ENCODE measurements at places on chromosomes 5 and 9.

- DNase-seq: no peak
Observed at GRCh38 chr5:147400126-147400809, 109.6 kb downstream of the DPYSL3 start.

DNA sequence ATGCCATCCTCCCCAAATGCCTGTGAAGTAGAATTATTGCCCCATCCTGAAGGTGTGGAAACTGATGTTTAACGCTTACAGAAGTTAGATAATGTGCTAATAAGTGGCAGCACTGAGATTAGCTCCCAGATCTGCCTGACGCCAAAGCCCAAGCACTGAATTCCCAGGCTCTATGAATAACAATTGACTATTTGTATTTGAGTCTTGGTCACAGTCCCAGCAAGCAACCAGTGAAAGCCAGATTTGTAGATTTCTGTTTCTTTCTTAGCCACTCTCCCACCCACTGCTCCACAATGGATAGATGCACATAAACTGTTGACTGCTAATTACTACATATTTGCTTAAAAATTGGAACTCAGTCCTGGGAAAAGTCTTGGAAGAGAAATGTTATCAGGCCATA is 34.4 kb downstream of the FAM240B start:
- DNase-seq: no peak

- no peak for DNase-seq
Observed at GRCh38 chr9:112119225-112120029, 55.7 kb downstream of the SUSD1 start.

DNA sequence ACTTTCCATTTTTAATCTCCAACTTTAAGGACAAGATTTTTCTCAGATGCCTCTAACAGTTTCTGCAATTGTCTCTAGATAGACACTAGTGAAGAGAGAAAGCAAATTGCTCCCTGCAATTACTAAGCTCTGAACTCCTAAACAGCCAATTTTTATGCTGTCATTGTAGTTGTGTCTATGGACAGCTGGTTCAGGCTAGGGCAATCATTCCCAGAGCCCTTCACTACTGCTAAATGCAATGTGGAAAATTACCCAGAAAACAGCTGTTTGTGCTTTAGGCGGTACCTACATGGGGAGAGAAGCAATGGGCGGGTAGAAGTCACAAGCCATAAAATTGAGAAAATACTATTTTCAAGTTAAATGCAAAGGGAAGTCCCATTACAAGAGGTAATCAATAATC is 211.6 kb downstream of the SPOCK1 start:
- DNase-seq: no peak

- no peak for DNase-seq
Observed at GRCh38 chr5:132425009-132425937, 55.8 kb downstream of the SLC22A5 start.

GRCh38 chr9:12956805-12957204 is 182.0 kb downstream of the LURAP1L start:
- DNase-seq: no peak

DNA sequence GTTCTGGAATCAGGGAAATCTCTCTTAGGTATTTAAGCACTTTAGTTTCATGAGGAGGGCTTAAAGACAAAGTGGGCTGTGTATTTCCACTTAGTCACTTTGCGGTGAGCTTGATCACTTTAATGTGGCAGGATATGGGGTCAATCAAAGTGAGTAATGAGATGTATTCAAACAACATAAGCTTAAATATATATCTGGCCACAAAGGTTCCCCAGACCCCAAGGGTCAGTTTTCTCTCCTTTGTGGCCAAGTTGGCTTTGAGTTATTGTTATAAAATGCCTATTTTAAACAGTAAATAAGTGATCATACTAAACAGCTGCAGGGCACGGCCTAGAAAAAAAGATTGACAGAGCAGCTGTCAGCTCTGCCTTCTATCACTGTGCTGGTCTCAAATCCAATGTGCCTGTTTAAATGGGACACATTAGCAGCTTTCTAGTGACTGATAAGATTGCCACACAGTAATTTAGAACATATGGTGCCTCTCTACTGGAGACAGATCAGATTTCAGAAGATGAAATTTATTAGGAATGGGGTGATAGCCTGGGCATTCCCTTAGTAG is 363.9 kb downstream of the AGTPBP1 start:
- DNase-seq: no peak

GRCh38 chr5:51383131-51384121 is at the start of gene ISL1:
Gene ISL1, plus strand, starts transcription at chr5:51383448. Its CDS starts 224 bp downstream, at chr5:51383672.
- DNase-seq: no peak

- no peak for DNase-seq
Observed at GRCh38 chr5:118902656-118903438, 85.5 kb downstream of the DTWD2 start.

DNA sequence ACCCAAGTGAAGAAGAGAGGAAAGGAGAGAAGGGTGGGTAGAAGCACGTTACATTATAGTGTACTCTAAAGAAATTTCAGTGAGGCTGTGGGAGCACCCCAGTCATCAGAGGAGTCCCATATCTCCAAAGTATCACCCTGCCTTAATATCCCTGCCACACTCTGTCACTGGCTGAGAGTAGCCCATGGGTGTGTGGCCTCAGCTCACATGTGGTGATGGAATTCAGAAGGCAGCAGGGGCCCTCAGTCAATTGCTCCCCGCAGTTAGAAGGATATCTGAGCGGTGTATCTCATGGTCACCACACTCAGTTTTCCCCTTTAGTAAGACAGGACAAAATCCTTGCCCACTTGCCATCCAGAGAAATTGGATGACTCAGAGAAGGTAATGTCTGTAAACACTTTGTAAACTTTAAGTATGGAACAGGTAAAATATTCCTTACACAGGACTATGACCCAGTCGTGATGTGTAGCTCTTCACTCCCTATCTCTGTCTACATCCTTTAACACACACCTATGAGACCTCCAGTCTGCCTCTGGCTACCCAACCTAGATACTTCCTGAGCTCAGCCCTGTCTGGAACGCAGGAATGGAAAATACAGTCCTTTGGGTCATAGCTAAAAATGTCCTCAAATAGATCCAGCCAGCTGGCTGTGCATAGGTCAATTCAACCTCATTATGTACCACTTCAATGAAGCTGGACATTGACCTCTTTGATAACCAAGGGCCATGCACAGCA is 24.3 kb upstream of the PLIN2 start:
- DNase-seq: no peak

DNA sequence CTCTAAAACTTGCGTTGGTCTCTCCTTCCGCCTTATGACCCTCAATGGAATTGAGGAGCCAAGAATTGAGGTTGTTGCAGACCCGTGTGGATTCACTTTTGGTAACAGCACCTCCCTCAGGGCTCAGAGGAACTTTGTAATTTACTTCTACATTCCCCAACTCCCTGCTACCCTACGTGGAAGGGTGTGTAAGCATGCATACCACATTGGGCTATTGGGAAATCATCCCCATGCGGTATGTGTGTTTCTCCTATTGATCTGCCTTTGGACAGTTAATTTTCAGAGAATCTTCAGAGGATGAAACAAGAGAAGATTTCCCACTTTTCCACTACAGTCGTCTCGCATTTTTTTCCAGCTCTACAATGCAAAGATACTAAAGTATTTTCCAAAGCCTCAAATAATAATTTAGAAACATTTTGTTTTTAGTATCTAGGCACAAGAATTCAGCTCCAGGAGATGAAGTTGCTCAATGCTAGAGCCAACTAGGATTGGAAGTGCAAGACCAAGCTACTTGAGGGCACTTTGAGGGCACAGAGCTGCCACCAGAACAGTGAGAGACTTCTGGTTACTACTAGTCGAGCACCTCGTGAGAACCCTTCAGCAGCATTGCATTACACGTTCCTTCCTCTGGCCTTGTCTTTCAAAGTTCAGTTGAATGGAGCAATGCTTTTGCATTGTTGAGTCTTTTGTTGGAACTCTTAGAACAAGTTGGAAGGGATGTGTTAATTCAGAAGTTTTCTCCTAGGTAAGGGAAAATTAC is 3.4 kb downstream of the C1QTNF3 start:
- no peak for DNase-seq

- no peak for DNase-seq
Observed at GRCh38 chr5:127942246-127943060, 141.1 kb upstream of the SLC12A2 start.

DNA sequence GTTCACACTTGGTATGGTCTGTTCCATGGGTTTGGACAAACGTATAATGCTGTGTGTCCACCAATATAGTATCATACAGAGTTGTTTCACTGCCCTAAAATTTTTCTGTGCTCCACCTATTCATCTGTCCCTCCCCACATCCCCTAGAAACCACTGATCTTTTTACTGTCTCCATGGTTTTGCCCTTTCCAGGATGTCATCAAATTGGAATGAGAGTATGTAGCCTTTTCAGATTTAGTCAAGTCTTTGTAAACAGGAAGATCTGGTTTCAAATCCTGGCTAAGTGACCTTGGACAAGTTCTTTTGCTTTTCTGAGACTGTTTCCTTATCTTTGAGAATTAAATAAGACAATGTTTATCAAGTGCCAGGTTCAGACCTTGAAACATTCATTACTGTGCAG is 13.2 kb upstream of the LVRN start:
- no peak for DNase-seq

DNA sequence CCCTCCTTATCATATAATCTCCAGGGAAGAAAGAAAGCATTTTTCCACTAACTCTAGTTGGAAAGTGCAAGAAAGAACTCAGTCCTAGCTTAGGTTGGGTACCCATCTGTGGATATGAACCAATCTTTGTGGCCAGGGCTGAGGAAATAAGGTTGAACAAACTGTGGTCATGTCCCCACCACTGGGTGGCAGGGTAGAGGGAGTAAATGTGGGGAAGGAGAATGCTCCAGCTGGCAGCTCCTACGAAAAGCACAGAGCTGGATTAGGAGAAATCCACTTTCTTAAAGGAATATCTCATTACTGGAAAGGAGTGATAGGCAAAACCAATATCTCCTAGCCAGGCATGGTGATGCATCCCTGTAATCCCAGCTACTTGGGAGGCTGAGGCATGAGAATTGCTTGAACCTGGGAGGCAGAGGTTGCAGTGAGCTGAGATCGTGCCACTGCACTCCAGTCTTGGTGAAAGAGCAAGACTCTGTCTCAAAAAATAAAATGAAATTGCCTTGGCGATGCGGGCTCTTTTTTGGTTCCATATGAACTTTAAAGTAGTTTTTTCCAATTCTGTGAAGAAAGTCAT is 175.1 kb downstream of the CCDC192 start:
- DNase-seq: no peak

GRCh38 chr5:167905919-167906853 is 385.3 kb upstream of the WWC1 start:
- no peak for DNase-seq

DNA sequence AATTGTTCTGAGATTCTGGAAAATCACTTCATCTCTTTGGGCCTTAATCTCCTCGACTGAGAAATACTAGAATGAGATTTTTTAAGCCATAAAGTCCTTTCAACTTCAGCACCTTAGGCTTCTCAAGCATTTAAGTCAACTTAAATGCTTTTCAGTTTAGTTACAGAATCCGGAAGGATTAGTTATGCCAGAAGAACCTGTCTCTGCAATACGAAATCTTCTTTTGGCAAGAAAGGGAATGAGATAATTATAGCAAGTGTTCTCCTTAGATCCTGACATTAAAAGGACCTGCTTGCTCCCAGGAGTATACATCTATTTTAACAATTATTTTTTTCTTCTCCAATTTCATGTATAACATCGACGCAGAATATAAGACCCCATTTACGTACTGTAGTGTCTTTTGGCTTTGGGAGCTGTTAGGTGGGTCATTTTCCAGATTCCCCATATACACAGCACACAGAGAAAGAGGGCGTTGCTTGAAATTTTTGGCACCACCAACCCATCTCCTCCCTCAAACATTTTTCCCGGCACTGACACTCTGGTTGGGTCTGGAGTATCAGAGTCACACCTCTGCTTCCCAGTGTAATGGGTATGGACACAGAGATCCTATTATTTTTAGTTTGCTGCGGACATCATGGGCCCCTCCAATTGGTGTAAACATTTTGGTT is 43.6 kb upstream of the CLINT1 start:
- no peak for DNase-seq

DNA sequence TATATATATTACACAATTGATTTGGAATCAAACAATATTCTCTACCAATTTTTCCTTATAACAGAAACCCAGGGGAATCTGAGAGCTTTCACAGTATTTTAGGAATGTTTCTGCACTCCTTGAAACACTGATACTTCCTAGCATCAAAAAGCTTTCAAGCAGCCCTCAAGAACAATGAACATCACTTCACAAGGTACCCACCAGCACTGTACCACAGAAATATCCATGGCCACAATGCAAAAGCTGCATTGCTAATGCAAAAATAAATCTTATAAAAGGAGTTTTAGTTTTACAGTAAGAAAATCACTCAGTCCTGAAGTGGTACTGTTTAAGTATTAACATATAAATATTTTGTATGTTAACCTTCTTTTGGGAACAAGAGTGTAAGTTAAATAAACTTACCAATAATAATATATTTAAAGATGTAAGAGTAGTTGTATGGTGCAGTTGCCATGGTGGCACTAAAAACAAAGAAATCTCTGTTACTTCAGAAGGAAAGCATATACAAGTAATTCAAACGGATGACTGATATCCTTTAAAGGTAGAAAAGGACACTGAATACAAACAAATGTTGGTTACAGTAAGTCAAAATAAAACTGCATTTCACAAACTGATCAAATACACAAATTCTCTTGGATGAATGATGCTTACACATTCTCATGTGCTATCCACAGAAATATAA is 8.6 kb downstream of the RAB14 start:
- no peak for DNase-seq

GRCh38 chr5:130289132-130290088 is 385.1 kb downstream of the CHSY3 start:
- DNase-seq: no peak

DNA sequence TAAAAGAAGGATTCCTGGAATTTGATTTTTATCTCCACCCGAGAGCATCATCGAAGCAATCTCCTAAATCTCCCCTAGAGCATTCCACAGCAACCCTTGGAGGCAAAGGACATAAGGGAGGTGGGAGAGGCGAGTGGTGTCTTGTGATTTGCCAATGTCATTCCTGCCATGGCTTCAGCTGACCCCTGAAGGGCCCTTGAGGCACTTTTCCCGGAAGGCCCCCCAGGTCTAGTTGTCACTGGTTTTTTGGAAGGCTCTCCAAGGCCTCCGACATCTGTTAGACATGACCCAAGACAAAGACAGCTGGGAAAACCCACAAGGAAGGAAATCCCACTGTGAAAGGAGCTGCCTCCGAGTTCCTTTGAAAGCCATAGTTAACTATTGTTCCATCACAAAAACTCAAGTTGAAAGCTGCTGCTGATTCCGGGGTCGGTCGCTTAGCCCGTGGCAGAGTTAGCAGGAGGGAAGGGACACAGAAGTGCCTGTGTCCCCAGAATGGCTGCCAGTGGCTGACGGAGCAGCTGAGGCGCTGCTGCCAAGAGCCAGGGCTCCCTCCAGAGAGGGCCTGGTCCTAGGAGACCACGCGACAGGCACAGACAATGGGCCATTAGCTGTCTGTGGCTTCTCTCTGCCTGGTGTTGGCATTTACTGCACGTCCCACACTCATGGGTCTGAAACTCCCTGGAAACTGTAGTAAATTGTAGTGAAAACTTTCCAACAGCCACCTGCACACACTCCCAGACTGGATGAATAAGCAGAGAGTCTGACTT is 24.4 kb upstream of the TRIO start:
- DNase-seq: no peak
